ENCODE measurements at places on chromosomes 12 and 14. TPM values are rescaled to one million over a fixed set of nuclear protein-coding genes. Genes with fewer than 3 reads are reported as not detected.

SLC16A7 gene
- 4.3 TPM for total RNA-seq

KRT74 gene
- not detected for total RNA-seq

SYNE3 gene
- 15.9 TPM for total RNA-seq

THAP2 gene
- 1.4 TPM for total RNA-seq

CISTR gene
- not detected for total RNA-seq

NR1H4 gene
- not detected for total RNA-seq

Measured in cardiac atrium fibroblast (primary cell).